ENCODE measurements at places on chromosomes 2 and 18. TPM values are rescaled to one million over a fixed set of nuclear protein-coding genes. Genes with fewer than 3 reads are reported as not detected.

GRCh38 chr2:99297994-99298393 is 3.0 kb downstream of the LYG1 start:
- DNase-seq, result no peak

DNA sequence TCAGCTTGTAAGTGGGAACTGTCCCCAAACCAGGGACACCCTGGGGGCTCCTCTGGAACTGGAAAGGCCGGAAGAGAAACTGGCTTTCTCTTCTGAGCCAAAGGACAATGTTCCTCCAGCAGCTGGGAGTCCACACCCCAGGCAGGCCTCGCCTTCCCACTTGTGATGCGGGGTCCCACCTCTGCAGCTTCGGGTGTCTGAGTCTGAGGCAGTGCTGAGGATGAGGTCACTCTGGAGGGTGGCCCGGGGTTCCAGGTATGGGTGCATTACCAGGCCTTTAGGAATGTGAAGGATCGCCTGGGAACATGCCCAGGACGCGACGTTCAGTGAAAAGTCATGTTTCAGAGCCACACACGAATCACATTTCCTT is 18.2 kb upstream of the BOK start:
- DNase-seq, result no peak

- no peak for DNase-seq
Observed at GRCh38 chr2:18273205-18273604, 287.2 kb downstream of the RDH14 start.

DNA sequence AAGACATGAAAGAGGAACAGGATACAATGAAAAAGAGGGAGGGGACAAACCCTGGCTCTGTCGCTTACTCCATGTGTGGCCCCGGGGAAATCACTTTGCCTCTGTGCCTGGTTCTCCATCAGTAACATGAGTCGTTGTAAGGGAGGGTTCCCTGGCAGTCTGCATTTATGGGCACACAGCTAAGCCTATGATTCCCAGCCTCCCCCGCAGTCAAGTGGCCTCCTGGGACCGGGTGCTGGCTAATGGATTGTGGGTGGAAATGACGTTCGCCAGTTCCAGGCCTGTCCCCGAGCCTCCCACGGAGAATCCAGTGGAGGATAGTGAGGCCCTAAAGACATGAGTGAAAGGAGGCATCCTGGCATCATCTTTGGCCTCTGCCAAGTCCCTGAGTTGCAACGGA is 42.7 kb downstream of the SFXN5 start:
- DNase-seq, result no peak

DNA sequence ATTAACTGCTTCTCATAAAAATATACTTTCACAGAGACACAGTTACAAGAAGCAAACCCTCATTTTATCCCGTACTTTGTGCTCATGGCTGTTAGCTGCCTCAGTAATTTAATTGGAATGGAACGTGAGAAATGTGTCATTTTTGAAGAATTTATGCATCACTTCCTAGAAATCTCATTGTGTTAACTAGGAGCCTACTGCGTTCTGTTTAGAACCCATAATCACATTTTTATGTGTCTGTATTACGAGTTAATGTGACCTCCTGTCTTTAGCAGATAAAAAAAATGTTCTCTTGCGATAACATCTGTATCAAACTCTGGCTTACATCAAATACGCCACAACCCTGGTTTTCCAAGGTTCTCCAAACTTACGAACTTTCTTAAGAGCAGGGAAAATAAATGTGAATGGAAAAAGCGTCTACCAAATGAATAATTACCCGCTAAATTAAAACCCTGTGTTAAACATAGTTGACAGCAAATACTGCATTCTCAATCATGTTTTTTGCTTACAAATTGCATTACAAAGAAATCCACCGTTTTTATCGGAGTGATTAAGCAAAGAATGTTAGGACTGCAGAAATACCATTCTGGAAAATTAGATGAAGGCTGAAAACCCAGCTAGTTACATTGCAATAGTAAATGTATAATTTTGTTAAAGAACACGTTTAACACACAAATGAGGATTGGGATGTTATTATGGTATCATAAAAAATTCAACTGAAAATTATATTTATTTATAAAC is 12.1 kb upstream of the GBX2 start:
- no peak for DNase-seq

- DNase-seq, result no peak
Observed at GRCh38 chr2:177554365-177554764, 161.8 kb downstream of the AGPS start.

DNA sequence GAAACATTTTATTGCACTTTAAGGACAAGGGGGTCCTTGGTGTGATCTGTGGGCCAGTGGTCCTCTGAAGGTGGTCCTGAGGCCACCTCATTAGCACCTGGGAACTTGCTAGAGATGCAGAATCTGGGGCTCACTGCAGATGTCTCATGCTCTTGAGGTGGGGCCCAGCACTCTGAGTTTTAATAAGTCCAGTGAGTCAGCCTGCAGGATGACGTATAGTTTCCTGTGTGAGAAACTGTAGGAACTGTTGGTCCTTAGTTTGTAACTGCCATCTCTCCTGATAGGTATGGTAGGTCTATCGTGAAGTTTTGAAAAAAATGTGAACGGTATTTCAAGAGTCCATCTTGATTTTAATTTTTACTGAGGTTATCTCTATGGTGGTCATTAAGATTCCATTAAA is 2.8 kb downstream of the TRPM8 start:
- no peak for DNase-seq

- DNase-seq, result no peak
Observed at GRCh38 chr2:170896622-170897021, 32.4 kb upstream of the GORASP2 start.

DNA sequence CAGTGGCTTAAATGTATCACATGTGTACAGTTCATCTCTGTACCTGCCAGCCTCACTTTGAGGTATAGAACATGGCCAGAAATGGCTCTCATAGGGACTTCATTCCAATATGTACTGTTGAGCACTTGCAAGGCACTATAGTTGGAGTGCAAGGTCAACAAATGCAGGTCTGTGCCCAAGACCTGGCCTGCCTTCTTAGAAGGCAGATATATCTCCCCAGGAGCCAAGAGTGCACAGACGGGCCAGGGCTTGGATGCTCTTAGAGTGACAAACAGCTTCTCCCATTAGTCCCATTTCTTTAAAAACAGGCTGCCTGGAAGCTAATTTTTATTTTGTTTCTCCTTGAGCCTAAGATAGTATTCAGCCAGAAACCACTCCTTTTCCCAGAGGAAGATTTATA is 7.3 kb downstream of the TEX261 start:
- DNase-seq, result no peak

GRCh38 chr18:48405978-48406377 is 3.2 kb downstream of the ZBTB7C start:
- DNase-seq, result no peak

- DNase-seq, result no peak
Observed at GRCh38 chr2:133748007-133748700, 179.9 kb upstream of the NCKAP5 start.

DNA sequence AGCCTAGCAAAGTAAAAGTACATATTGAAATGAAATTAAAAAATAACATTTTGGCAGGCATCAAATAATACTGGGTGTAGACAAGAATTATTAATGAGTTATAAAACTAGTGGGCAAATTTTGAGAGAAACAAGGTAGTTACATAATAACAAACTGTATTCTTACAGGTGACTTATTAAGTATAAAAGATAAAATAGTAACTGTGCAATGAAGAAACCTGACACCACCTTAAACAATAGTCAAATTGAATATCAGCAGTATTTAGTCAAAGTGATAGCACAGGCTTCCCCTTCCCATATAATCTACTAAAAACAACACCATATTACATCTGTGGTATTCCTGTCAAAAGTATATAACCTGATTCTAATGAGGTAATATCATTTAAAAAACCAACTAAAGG is 1099.8 kb upstream of the CRIM1 start:
- DNase-seq, result no peak

DNA sequence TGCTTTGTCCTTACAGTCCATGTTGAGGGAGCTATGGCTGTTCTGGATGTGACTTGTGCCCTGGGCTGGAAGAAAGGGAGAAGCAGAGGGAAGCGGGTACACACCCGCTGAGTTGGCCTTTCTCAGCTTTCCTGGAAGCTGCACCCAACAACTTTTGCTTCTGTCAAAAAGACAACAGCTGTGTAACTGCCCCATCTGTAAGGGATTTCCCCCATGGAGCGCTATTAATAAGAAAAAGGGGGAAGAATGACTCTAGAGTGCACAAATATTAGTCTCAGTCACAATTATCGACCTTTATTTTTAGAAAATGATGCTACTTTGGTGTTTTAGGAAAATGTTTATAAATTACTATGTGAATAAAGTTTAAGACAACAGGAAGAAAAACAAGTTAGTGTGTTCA is 368.3 kb downstream of the RAD51AP2 start:
- no peak for DNase-seq

DNA sequence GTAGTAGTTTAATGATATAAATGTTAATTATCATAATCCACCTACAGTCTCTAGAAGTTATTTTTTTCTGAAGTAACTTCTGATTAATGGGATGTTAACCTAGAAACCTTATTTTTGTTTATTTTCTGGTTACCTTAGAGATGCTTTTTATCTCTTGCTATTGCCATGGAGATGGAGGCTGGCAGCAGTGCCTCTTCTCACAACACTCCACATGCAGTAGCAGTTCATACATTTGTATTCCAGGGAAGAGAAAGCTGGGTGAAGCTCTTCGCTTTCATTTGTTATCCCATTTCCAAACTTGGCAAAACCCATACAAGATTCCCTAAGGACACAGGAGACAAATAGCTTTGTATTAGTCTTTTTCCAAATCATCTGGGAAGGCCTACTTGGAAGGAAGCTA is 1794.1 kb upstream of the LRRTM1 start:
- DNase-seq, result no peak

- no peak for DNase-seq
Observed at GRCh38 chr18:58269931-58270330, 225.9 kb downstream of the NEDD4L start.

DNA sequence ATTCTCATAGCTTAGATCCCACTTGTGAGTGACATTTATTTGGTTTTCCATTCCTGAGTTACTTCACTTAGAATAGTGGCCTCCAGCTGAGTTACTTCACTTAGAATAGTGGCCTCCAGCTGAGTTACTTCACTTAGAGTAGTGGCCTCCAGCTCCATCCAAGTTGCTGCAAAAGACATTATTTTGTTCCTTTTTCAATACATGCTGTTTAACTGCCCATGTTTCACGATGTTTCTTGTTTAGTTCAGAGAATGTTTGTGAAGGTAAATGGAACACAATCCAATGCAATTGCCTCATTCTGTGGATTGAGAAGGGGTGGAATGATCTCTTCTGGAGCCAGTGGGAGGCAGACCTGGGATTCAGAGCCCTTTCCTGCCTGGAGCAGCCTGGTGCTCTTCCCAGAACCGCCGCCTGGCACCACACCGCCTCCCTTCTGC is 273.5 kb upstream of the ATP5MC3 start:
- no peak for DNase-seq

GRCh38 chr2:200423541-200423940 is 86.3 kb downstream of the KCTD18 start:
- DNase-seq, result no peak

DNA sequence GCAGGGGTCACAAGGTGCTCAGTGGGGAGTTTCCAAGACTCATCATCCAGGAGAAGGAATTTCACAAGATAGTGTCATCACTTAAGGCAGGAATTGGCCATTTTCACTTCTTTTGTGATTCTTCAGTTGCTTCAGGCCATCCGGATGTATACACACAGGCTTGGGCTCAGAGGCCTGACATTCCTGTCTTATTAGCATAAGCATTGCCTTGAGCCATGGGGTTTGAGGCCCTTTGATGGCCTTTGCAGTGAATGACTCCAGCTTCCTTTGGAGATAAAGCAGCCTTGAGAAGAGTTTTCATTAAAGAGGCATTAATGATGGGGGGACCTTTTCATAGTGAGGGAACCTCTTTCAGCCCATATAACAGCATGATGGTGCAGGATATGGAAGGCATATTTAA is 366.0 kb upstream of the CNTNAP5 start:
- no peak for DNase-seq

DNA sequence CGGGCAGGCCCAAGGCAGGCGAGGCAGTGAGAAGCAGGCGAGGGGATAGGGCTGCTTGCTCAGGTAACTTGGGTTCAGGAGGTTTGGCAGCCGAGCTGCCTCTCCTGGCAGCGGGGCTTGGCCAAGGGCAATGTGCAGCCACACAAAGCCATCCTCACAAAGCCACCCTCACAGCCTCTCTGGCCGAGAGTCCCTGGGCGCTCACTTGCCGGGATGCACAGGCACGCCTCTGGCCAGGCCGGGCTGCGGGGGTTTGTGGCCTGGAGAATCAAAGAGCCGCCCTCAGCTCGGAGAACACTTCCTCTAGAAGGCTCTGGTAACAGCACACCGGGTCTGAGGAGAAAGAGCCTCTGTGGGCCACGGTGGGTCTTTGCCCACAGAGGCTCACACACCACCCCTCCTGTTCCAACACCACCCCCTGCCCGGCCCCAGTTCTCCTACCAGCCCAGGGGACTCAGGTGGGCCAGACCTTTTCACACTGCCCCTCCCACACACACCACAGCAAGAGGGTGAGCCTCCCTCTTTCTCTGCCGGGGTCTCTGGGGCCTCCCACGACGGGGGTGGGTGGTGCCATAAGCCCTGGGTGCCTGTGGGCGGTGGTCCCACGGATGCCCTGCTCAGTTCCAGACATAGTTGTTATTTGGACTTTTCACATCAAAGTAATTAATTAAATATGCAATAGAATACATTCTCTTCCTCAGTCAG is 186.9 kb downstream of the ZFP36L2 start:
- DNase-seq, result no peak

DNA sequence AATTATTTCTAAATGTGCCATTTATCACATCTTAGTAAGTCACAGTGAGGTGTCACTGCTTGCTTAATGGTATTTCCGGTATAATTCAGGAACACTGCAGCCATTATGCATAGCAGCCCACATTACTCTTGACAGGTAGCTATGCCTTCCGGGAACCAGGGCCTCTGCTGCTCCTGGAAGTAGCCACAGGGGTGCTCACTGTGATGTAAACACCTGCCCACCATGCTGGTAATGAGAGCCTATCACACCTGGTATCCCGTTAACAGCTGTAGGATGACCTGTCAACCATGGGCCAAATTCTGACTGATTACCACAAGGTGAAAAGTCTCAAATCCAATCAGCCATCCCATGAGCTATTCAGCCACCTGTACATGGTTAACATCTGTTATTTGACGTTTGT is 647.0 kb upstream of the NXPH2 start:
- DNase-seq, result no peak

PIK3C3 gene
- total RNA-seq, result 43.6 TPM

REEP1 gene
- total RNA-seq, result 0.28 TPM

PPP1R1C gene
- total RNA-seq, result not detected

CAPN14 gene
- total RNA-seq, result 0.31 TPM

NABP1 gene
- total RNA-seq, result 44.9 TPM

PSMA8 gene
- total RNA-seq, result 1.4 TPM
